ENCODE measurements at places on chromosomes 7 and 10.

- no peaks in the 10 kb centered on the region for H3K27me3 ChIP-seq
- H3K36me3 ChIP-seq, result no peaks in the 10 kb centered on the region
- no peak for DNase-seq
- H3K4me1 ChIP-seq, result peaks cover 2% of the 10 kb centered on the region
- no peak overlapping the region for H3K27ac ChIP-seq
These were observed 127.2 kb upstream of the PPP2R2D start for GRCh38 chr10:131773370-131774343.

DNA sequence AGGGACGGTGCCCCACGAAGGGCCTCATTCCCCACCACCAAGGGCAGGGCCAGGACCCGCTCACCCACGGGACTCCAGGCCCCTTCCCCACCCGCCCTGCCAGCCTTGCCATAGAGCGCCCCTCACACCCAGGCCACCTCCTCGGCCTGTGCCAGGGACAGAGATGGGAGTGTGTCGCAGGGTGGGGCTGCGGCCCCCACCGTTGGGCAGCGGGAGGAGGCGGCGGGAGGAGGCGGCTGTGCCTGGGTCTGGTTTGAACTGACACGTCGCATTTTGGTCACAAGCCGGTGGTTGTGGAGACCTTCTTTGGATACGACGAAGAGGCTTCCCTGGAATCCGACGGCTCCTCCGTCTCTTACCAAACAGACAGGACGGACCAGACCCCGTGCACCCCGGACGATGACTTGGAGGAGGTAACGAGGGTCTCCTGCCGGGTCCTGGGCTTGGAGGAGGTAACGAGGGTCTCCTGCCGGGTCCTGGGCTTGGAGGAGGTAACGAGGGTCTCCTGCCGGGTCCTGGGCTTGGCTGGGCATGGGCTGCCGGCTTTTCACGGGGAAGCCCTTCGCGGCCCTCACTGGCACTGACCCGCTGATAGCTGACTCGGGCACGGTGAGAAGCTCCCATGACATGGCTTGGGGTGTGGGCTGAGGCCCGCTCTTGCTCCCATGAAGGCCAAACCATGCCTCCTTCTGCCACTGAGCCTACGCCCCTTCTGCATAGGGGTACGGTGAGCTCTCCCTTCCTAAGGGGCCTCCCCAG, 46.4 kb upstream of the DPYSL4 start:
- H3K27me3 ChIP-seq, result peaks cover 2% of the 10 kb centered on the region
- peaks cover 4% of the 10 kb centered on the region for H3K4me1 ChIP-seq
- H3K4me3 ChIP-seq, result no peak overlapping the region
- H3K36me3 ChIP-seq, result no peaks in the 10 kb centered on the region

DNA sequence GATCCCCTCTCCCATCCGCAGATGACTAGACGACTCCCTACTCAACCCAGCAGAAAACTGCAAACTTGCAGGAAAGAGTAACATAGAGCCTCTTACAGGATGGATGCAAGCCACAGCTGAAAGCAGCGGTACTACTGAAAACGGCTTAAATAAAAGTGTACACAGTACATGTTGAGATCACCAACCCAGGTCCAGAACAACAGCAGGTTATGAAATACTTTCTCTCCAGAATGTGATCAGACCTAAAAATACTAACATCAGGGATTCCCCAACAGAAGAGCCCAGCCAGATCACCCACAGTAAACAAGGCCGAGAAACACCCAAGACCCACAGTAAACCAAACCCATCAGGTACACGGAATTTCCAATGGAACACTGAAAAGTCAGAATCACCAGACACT, 13.2 kb downstream of the ATE1 start:
- DNase-seq, result no peak
- no peak overlapping the region for H3K27ac ChIP-seq
- H3K4me1 ChIP-seq, result no peaks in the 10 kb centered on the region
- H3K27me3 ChIP-seq, result no peaks in the 10 kb centered on the region
- H3K36me3 ChIP-seq, result peaks cover 7% of the 10 kb centered on the region
- H3K4me3 ChIP-seq, result no peak overlapping the region

DNA sequence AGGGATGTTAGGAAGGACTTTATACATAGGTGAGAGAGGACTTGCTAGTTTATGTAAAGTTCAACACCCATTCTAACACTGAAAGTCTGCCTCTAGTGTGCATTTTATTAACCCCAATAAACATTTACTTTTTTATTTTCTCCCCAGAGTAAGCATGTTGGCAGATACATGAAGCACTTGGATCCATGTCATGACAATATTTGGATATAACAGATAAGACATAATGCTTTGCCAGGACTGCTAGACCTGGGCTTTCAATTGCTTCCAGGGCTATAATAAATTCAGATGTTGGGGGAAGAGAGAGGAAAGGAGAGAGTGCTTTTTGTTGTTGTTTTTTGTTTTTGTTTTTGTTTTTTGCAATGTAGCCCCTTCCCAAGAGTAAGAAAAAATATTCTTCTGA, 269.3 kb upstream of the LRRTM3 start:
- H3K36me3 ChIP-seq, result no peaks in the 10 kb centered on the region
- H3K4me1 ChIP-seq, result no peaks in the 10 kb centered on the region
- DNase-seq, result no peak
- H3K27me3 ChIP-seq, result no peaks in the 10 kb centered on the region
- H3K27ac ChIP-seq, result no peak overlapping the region

Data from neuronal stem cell (in vitro differentiated cells).